Central memory CD4-positive, alpha-beta T cell (primary cell): ENCODE measurements at places on chromosomes 2 and 18.

DNA sequence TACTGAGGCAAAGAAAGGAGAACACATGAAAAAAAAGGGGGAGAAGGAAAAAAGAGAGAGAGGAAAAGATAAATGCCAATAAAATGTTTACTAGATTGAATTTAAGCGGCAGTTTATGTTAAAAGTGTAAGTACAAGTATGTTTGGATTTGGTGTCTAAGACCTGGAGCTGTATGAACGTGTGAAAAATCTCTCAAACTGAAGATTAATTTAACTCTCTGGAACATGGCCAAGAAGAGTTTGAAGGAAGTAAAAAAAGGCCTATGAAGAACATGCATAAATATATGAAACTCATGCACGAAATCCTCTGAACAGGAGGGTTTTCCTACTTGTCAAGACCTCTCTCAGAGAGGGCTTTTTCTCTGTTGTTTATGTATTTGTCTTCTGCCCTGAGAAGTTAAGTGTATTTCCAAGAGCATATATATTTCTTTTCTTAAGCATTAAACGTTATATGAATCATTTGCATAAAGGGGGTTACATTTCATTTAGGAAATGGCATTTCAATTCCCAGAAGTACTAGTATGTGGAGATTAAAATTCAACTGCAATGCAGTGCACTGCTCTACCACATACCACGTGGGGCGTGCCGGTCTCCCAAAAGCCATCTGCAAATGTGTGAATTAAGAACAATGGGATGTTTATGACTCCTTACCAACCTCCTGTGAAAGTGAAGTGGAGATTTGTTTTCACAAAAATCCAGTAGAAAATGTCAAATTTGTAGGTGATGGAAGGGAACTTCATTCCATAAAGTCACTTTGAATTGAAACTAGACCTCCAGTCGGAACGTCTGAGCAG, 281.1 kb upstream of the TRIB2 start:
- no peak for DNase-seq

DNA sequence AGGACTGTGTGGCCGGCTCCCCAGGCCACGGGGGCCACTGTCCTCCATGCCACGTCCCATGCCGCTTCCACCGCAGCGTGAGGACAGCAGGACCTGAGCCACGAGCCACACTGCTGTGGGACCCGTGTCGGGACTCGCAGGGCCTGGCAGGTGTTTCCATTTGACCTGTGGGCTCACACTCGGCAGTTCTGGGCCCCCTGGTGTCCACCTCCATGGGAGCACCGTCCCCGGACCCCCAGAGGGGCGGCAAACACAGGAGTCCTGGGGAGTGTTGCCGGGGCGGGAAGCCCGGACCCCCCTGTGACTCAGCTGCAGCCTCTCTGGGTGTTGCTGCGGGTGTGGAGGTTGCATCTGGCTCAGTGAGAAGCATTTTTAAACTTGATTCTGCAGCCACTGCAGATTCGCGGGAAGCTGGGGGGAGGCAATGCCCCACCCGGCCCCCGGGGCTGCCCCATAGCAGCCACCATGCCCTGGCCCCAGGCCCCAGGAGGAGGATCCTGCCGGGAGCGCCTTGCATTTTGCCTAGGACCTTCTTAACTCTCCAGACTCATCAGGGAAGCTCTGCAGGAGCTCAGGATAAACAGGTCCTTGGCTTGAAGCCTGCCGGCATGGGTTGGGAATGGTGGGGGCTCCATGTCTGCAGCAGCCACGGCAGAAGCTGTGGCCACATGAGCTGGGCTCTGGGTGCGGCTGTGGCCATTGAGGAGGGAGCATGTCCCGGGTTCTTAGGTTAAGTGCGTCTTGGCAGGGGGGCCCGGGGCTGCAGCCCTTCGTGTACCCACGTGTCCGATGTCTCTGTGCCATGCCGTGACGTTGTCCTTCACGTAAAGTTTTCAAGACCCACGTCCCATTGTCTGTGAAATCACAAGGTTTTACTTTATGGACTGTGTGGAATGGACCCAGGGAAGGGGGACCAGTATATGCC, 30.9 kb downstream of the NFATC1 start:
- DNase-seq: no peak

GRCh38 chr2:189466656-189467055, 25.4 kb downstream of the WDR75 start:
- peak; percentile 4 for DNase-seq

GRCh38 chr18:21069468-21069867, 42.1 kb downstream of the ROCK1 start:
- no peak for DNase-seq

- no peak for DNase-seq
These were observed 10.7 kb downstream of the KCNJ3 start for GRCh38 chr2:154709215-154709614.

DNA sequence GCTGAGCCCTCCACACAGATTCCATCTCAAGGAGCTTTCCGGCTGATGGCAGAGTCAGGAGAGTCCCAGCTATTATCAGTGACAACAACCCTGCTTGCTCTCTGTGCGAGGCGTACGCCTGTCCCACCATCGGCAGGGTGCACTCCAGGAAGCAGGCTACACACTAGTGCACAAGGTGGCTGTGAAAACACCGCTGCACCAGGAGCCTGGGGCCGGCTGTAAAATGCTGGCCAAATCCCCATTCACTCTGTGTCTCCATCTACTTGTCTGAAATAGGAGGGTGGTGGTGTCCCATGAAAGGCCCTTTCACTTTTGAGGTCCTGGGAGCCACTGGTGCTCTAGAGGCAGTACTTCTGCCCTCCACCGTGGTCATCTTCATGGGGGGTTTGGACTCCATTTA, 183.2 kb upstream of the SMAD2 start:
- DNase-seq: no peak

DNA sequence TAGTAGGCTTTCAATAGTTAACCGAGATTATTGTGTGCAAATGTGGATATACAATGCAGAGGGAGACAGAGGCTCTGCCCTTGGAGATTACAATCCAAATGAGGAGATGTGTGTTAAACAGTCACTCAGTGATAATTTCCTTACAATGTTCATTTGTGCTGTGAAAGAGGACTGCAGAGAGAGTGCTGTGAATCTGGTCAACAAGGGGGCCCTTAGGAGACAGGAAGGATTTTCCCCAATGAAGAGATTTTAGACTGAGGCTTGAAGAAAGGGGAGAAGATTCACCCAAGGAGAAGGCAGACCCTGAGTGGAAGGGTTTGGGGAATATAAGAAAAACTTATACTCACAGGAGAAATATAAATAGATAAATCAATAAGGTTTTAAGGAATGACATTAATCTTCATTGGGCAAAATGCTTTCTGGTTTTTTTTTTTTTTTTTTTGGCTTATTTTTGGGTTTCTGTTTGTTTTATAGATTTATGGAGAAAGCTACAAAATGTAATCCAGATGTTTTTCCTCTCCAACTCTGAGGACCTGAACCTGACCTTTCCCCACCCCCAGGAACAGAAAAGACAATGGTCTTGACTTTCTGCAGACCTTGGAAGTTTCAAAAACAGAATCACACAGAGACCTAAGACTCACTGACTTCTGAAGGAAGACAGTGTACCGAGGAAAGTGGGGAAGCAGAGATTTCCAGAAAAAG, 151.3 kb upstream of the SERPINE2 start:
- DNase-seq: no peak

DNA sequence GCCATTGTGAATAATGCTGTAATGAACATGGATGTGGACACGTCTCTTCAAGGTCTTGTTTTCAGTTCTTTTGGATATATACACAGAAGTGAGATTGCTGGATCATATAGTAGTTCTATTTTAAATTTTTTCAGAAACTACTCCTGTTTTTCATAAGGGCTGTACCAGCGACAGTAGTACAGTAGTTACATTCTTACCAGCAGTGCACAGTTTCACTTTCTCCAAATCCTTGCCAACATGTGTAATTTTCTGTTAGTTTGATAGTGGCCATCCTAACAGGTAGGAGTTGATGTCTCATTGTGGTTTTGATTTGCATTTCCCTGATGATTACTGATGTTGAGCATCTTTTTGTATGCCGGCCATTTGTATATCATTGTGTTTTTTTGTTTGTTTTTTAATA, 81.7 kb downstream of the EPC2 start:
- no peak for DNase-seq

GRCh38 chr2:70772486-70773155, 4.6 kb upstream of the ADD2 start:
- DNase-seq: no peak

DNA sequence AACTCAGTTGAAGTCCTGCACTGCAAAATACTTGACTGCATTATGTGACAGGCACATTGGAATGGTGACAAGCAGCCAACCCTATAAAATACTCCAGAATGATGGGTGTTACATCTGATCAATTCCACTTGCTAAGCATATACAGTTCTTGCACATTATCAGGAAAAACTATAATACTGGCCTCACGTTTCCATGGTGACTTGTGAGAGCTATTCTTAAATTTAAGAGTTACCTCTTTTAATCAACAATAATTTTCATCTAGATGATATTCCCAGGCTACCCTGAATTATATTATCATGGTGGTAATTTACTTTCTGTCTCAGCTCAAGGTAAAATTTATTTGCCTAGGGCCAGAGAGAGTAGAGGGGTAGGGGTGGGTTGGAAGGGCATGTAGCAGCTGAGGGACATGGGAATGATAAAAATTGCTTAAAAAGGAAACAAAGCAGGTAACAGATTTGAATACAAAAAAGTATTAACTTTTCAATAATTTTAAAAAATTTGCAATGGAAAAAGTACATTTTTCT, 132.3 kb upstream of the PGAP1 start:
- no peak for DNase-seq

DNA sequence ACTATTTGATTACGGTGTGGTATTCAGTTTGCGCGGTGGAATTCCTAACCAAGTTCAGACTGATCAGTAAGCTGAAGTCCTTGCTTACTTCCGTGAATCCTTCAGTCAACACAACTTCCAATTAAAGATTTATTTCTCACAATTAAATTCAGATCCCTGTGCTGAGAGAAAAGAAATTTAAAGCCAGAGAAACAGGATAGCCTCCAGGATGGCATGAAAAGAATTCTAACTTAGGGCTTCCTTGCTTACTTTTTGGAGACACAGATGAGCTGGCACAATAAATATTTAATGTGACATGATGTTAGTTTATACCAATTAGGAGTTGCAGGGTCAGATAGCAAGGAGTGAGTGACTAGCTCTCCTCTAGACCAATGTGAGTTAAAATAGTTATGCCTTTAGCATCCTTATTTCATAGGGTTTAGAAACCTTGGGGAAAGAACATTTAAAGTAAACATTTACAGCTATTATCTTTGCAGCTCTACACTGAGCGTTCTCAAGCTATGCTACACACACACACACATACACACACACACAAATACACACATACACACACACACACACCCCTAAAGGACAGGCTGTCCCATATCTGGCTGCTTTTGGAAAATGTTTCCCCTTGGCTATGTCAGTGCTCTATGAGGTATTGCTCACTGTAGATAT, 151.0 kb downstream of the TRIB2 start:
- DNase-seq: no peak

- DNase-seq: no peak
These were observed 230.8 kb upstream of the CHAC2 start for GRCh38 chr2:53536583-53537361.

DNA sequence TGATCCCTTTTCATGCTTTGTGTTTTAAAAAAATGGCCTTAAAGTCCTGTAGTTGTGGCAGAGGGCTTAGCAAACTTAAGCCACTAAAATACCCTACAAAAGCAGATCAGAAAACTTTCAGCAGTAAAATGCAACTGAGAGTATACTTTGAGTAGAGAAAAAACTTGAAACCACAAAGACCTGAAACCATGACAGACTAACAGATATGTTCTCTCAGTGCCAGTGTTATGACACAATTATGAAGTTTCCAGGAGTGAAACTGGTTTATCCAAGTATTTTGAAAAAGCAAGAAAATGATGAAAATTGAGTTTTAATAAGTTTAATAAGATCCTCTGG, 74.5 kb downstream of the SPRED2 start:
- no peak for DNase-seq

DNA sequence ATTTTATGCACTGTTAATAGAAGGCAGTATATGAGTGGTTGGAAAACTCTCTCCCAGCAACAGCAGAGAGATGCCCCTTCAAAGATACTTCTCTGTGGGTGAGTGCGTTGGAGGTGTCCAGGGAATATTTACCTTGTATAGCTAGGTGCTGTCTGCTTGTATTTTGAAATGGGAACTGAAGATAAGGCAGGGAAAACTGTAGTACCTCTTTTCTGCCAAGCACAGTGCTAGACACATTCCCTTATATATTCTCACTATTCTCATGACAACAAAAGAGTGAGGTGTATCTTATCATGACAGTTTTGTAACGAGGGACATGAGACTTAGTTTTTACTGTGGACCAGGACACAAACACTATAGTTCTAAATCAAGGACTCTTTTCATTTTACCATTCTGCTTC, 2.1 kb downstream of the TTC39C start:
- DNase-seq: no peak

DNA sequence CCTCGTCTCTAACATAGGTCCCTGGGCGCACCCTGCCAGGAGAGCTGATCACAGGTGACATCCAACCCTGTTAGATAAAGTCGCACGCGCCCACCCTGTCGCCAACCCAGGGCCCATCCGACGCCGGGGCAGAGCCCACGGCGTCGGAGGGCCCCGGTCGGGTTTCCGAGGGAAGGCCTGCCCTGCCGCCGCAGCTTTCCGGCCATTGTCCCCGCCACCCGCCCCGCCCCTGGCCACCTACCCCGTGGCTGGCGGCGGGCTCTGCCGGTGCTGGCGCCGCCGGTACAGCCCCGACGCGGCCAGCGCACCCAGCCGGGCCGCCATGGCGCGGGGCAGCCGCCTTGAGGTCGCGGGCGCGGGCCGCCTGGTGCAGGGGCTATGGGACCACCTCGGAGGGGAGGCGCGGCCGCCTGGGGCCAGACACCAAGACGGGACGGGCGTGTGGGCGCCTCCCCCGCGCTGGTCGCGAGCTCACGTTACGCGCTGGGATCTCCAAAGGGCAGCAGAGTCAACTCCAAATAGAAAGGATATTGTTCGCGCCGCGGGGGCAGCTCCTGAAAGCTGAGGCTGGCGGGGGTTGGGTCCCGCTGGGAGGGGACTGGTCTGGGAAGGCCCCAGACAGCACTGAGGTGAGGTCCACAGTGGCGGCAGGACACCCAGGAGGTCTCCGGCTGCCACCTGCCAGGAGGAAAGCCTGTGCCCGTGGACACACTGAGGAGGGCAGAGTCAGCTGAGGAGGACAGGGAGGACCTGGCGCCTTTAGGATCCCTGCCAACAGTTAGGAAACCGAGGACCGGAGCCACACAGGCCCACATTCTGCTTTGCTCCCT, 11.1 kb downstream of the LIMS2 start:
- no peak for DNase-seq

DNA sequence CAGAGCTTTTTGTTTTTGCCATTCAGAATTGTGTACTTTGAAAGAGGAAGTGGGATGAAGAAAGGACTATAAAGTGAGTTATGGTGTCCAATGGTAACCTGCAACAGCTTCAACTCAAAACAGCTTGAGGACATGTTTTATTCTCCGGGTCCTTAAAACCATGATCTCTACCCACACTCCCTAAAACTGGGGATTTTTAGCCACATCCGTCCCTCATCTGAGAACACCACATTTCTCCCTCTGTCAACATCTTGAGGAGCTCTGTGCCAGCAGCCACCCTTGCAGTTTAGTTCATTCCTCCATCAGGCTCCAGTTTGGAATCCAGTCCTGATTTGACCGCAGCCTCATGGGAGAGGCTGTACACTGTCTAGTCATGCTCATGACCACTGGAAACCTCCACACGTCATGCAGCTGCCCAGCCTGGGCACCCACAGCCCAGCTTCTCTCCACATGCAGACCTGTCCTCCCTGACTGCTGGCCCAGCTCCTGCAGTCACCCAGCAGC, 62.6 kb downstream of the C18orf63 start:
- peak; percentile 66 for DNase-seq

GRCh38 chr18:71456206-71456605, 1087.9 kb downstream of the CBLN2 start:
- DNase-seq: no peak
